ENCODE measurements at places on chromosomes 16 and 17.

- DNase-seq: no peak
Observed at GRCh38 chr16:12780467-12780866, 23.2 kb downstream of the CPPED1 start.

DNA sequence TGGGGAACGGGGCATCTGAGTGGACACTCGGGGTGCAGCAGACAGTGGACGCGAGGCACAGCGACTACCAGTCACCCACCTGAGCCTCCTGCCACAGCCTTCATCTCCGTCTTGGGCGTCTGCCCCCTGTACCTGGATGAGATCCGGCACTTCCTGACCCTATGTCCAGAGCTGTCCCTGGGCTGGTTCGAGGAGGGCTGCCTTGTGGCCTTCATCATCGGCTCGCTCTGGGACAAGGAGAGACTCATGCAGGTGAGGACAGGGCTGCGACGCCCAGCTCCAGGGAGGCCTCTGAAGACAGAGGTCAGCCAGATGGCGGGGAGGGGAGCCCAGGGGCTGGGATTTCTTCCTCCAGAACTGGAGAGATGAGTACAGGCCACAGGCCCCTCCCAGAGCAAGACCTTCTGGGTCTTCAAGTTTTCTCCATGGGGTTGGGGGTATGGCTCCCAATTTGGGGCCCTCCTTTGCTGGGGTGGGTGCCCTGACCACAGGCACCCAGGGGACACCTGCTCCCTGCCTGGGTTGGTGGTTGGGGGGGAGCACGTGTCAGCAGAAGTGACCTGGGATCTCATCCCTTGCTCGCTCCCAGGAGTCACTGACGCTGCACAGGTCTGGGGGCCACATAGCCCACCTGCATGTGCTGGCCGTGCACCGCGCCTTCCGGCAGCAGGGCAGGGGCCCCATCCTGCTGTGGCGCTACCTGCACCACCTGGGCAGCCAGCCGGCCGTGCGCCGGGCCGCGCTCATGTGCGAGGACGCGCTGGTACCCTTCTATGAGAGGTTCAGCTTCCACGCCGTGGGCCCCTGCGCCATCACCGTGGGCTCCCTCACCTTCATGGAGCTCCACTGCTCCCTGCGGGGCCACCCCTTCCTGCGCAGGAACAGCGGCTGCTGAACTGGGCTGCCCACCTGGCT lies 1.9 kb downstream of the AANAT start:
- no peak for DNase-seq

- no peak for DNase-seq
Observed at GRCh38 chr17:48954300-48954755, 9.7 kb upstream of the SNF8 start.

DNA sequence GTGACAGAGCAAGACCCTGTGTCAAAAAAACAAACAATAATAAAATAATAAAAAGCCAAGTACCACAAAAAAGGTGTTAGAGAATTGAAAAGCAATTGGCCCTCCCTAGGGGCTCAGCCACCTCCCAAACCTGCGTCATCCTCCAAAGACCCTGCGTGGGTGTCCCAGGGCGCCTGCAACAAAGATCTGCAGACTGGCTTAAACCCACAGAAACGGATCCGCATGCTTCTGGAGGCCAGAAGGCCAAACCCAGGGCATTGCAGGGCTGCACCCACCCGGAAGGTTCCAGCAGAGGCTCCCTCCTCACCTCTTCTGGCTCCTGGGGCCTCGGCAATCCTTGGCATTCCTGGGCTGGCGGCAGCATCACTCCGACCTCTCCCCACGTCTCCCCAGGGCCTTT lies 1.5 kb downstream of the ENPP7 start:
- no peak for DNase-seq

DNA sequence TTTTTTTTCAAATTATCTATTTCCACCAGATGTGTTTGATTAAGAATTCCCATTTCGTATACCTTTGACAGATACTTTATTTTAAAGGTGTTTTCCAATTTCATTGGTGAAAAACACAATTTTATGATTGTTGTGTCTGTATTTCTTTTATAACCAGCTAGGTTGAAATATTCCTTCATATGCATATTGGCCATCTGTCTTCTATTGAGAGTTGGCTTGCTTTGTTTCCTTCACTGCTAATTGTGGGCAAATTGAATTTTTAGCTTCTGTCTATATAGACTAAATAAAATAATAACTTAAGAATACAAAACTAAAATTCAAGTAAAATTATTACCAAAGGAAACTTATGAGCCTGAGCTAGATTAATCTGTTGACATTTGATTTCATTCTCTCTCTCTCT lies 1.2 kb upstream of the KRTAP3-3 start:
- no peak for DNase-seq

- DNase-seq: no peak
Observed at GRCh38 chr17:62882284-62882683, 74.2 kb upstream of the MARCHF10 start.

DNA sequence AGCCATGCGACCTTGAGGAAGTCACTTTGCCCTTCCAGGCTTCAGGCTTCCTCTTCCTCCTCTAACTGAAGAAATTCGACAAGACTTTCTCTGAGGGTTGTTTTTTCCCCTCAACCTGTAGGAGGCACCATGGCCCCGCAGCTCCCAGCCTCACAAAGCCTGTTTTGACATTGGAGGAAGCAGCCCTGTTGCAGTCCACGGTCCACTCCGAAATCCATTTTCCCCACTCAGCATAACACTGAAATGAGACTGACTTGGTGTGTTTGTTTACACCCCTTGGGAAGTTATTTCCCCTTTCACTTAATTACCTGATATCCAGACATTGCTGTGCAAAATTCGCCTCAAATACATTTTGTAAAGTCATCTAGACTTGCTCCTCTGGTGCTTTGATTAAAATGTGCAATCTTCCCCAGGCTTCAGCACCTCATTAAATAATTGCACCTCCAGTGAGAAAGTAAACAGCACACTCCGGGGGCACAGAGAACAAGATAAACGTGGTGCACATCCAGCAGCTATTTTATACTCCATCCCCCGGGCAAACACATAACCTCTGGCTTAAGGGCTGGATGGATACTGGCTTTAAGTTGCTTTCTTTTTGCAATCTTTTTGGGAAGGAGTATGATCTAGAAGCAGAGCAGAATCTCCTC lies 41.4 kb upstream of the PIRT start:
- peak; percentile 28 for DNase-seq

- no peak for DNase-seq
Observed at GRCh38 chr17:4956493-4957061, 5.7 kb downstream of the ENO3 start.

GRCh38 chr17:9577373-9577709 lies 899 bp downstream of the CFAP52 start:
- DNase-seq: no peak

GRCh38 chr17:27569257-27569722 lies 61.7 kb upstream of the LGALS9 start:
- DNase-seq: no peak

DNA sequence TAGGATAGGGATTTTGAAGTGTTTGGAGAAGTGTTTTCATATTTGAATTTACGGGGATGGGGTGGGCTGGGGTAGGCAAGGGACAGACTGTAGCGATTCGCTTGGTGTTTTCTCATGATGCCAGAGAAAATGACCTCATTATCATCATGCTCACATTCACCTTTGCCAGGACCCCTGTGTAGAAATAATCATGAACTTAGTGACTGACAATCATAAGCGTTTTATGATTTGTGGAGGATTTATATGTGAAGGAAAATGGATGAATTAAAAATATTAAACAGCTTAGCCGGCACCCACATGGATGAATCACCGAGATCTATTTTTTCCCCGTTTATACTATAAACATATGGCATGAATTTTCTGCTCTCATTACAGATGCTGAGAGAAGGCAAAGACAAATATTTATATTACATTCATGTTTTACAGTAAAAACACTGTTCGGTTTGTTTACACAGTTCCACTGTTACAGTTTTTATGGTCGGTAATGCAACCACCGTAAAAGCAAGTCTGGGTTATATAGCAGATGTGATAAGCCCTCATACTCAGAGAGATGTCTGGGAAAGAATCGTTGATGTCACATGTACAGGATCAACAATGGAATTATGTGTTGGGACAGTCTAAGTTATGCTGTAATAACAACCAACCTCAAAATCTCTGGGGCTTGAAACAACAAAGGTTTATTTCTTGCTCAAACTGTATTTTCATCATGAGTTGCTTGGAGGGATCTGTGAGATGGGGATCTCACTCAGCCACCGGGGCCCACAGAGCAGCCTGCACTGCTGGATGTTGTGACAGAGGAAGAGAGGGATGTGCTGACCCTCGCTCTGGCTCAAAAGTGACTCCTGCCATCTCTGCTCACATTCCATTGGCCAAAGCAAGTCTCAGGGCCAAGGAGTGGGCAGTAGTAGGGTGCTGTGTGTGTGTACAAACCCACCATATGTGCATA lies 85.1 kb downstream of the WWOX start:
- no peak for DNase-seq
